ENCODE measurements at places on chromosomes 13 and 19.
A peak's percentile ranks its signal among the peaks of the same experiment; 100 is the strongest.

DNA sequence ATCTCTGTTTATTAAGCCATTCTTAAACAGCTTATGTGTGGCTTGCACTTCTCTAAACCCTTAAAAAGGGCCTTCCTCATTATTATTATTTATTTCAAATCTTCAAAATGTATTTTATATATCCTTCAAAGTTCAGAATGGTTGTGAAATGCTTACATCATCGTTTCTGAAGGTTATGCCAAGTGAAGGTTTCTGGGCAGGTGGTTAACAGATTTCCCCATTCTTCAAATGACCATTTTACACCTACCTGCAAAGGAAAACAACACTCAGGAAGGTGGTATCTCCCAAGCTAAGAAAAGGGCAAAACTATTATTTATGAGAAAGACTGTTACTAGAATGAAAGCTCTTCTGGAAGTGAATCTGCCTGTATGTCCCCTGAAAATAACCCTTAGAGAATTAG is 191.6 kb downstream of the SHISA2 start:
- DNase-seq = no peak

GRCh38 chr19:57190301-57190700 is 999 bp upstream of the ZNF264 start:
- DNase-seq = no peak

GRCh38 chr19:24074720-24075454 is 12.1 kb upstream of the ZNF254 start:
- DNase-seq = no peak

DNA sequence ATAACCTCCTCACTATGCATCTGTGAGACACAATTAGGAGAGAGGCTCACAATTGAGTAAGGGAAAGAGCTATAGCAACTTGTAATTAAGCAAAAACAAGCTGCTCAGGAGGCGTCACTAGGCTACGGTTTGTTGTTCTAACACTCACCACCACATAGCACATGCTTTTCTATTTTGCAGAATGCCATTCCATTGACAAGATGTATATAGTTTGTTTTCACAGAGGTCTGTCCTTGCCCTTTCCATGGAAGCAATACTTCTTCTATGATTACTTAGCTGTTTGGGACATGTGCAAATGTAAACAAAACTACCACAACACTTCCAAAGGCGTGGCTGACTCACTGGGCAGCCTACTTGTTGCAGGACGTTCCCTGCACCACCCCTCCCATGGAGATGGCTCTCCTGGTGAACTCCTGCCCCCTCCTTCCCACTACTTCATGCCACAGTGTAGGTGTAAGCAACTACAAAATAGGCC is 33.9 kb upstream of the FAM216B start:
- peak; percentile 63 for DNase-seq
